ENCODE measurements at places on chromosomes 16 and 17.

GRCh38 chr17:51085150-51085805, 35.4 kb downstream of the SPAG9 start:
- DNase-seq: no peak

GRCh38 chr17:12342609-12343435, 322.1 kb downstream of the MAP2K4 start:
- DNase-seq: peak; percentile 42

DNA sequence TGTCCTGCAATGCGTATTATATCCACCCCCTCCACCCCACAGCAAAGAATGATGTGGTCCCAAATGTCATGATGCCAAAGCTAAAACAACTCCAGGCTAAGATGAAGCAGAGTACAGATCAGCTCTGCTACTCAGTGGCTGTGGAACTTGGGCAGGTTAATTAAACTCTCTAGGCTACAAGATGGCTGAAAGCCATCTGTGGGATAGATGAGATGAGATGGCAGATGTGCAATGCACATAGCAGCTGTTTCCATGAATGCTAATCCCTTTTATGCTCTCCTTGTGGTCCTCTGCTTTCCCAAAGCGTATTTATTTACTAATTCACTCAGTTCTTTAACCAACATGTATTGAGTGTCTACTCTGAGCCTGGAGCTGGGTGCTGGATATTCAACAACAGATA, 114.4 kb downstream of the GRIN2A start:
- peak; percentile 28 for DNase-seq

GRCh38 chr17:44872131-44872768, 24.6 kb downstream of the HIGD1B start:
- DNase-seq: no peak

- no peak for DNase-seq
Observed at GRCh38 chr16:15947983-15948509, 1.4 kb upstream of the ABCC1 start.

DNA sequence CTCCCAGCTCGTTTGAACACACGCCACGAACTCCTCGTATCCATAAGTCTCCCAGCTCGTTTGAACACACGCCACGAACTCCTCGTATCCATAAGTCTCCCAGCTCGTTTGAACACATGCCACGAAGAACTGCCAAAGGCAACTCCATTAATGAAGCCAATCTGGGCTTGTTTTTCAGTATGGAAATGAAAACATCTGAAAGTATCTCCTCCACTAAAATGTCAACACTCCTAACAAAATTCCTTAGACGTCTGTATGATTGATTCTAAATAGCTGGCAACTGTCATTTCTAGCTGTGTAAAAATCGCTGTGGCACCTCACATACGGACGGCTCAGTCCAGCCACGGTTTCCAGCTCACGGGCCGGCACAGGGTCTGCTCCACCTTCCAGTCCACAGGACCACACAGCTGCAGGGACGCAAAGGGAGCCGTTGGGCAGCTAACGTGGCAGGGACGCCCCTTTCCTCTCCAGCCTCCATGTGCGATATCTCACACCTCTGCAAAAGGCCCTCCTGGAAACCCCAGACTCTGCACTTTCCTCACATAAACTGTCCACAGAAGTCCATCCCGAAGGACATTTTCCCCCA, 67.1 kb upstream of the METRNL start:
- no peak for DNase-seq

DNA sequence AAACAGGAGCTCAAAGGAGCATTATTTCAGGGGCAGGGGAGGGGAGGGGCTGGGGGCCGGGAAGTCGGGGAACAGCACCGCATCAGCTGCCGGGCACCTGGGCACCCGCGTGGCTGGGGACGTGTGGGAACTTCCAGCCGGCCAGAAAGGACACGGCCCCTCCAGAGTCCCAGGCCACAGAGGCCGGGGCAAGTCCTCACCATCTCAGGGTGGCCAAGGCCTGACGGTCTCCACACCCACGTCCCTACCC, 1.1 kb downstream of the PGAP6 start:
- DNase-seq: no peak

DNA sequence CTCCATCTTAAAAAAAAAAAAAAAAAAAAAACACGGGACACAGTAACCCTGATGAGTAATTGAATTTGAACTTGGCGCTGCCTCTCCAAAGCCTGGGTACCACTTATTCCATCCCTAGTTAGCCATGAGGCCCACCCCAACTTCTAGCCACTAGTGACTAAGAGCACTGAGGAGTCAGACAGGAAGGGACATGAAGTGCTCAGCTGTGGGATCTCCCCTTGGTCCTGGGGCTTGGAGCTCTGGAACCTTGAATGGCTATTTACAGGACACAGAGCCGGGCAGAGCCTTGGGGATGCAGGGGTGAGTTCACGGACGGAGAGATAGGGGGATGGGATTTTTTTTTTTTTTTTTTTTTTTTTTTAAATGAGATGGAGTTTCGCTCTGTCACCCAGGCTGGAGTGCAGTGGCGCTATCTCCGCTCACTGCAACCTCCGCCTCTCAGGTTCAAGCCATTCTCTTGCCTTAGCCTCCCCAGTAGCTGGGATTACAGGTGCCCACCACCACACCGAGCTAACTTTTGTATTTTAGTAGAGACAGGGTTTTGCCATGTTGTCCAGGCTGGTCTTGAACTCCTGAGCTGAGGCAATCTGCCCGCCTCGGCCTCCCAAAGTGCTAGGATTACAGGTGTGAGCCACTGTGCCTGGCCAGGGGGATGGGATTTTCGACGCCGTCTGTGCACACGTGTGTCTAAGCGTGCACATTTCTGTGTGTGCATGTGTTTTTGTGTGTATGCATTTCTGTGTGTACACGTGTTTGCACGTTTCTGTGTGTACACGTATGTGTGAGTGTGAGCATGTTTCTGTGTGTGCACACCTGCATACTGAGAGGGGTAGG, 20.4 kb upstream of the CIBAR2 start:
- DNase-seq: no peak

DNA sequence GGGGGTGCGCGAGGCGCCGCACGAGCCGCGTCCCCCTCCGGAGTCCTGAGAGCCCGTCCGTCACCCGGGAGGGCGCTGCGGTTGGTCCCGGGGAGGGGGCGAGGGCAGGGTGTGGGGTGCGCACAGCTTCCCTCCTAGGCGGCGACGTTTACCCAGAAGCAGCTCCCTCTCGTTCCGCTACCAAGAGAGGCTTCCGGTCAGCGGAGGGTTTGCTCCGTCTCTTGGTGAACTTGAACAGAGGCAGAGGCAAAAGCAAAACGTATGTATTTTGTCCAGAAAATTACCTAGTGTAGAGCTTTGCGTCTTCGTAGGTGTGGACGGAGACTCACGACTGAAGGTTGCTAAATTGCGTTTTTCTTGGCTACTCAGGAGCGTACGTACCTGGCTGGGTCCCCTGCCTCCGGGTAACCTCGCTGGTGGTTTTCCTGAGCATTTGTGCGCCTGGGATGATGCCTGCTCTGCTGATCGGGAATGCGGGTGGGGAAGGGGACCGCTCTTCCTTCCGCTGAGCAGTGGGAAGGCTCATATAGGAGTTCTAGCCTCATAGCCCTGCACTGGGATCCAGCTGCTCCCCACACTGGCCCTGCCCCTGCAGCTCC, 833 bp downstream of the WSCD1 start:
- DNase-seq: peak; percentile 59

- no peak for DNase-seq
Observed at GRCh38 chr16:52547834-52548215, 882 bp upstream of the TOX3 start.

GRCh38 chr17:67413388-67413787, 36.3 kb downstream of the PITPNC1 start:
- DNase-seq: no peak

DNA sequence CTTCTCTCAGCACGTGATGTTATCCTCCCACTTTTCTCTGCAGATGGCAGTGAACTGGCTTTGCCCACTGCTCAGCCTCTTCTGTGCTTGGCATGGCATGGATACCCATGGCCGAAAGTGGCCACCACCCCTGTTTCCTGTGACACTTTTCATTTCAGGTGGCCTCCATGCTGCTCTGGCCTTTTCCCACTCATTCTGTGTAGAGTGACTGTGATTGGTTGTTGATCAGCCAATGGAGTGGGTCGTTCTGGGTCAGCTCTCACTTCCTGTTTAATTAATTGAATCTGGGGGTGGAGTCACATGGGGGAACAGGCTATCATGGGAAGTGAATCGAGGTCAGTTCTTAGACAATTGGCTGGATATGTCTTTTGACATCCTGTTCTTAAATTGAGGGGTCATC, 350.1 kb upstream of the EEF2KMT start:
- no peak for DNase-seq

Data from glutamatergic neuron (in vitro differentiated cells).